ENCODE measurements at places on chromosomes 1 and 21. TPM values are rescaled to one million over a fixed set of nuclear protein-coding genes. Genes with fewer than 3 reads are reported as not detected.

GRCh38 chr1:203056012-203056411 is 29.7 kb downstream of the PPFIA4 start:
- DNase-seq: no peak

- DNase-seq: no peak
Observed at GRCh38 chr1:215417122-215417521, 150.0 kb upstream of the KCTD3 start.

NTPCR gene
- total RNA-seq: 28.7 TPM

GART gene
- total RNA-seq: 55.8 TPM

PADI3 gene
- not detected for total RNA-seq

GRCh38 chr21:16195538-16195910 is 465.7 kb downstream of the USP25 start:
- DNase-seq: no peak

CBR1 gene
- 71.2 TPM for total RNA-seq

DNA sequence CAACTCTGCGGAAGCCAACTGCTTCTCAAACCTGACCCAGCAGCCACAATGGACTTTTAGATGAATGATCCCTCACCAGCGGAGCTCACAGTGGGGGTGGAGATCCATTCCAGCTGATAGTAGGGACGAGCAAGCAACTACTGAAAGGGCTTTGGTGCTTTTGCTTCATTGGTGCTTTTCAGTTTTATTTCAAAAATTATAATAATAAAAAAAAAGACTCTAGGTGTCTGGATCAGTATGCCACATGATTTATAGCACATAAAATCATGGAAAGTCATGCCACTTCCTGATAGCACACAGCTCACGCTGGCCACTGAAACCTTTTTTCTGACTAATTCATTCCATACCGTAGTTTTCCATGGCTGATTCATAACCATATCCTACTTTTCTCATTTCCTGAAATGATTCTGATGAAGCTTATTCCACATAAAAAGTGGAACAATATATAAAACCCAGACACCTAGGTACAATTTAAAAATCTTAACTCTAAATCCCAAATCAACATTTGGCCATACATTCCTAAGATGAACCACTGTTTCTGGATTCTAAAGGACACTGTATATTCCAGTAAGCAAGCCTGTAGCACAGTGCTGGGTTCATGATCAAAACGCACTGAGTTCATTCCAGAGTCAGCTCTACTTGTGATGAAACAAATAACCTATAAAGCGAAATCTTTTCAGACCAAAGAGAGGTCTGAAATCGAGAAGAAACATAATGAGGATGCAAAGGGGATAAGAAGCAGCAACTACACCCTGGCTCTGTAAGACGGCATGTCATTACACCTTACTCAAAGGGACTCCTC is 41.3 kb upstream of the KCNE1 start:
- no peak for DNase-seq

DNA sequence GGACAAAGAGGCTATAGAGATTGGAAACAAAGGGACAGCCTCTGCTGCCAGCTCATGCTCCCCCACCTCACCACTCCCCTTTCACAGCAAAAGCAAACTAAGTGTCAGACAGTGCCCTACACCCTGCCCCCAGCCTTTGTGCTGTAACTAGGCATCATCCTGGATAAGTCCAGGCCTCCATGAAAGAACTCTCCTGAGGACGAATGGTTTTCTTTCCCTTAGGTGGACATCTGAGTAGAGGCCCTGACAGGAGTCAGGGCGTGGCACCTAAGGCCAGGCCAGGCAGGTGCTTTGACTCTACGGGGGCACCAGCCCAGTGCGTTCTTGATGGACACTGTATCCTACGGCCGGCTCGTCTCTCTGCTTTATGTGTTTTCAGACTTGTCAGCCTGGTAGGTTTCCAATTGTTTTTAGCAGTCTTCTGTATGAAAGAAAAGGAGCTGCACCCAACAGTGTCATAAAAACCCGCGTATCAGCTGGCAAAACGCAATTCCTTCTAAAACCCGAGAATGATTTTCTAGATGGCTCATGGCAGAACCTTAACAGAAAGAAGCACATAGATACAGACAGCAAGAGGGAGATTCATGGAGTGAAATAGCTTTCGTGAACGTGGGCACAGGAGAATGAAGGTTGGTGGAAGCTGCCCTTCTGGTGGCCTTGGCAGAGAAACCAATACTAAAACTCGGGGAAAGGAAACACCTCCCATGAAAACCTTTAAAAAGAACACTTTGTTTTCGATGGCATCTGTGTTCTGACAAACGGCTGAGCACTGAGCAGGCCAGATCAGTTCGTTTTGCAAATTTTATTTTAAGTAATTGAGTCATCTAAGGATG is 51.7 kb upstream of the AJAP1 start:
- no peak for DNase-seq

CRNN gene
- not detected for total RNA-seq

DYNLT5 gene
- total RNA-seq: 3.3 TPM

TCEA3 gene
- total RNA-seq: 39.4 TPM

GCSAML gene
- 2.7 TPM for total RNA-seq

THEM5 gene
- not detected for total RNA-seq

GRCh38 chr21:41801321-41802197 is 34.7 kb upstream of the RIPK4 start:
- peak; percentile 78 for DNase-seq

- DNase-seq: no peak
Observed at GRCh38 chr21:29144736-29145353, 14.4 kb downstream of the MAP3K7CL start.

DNA sequence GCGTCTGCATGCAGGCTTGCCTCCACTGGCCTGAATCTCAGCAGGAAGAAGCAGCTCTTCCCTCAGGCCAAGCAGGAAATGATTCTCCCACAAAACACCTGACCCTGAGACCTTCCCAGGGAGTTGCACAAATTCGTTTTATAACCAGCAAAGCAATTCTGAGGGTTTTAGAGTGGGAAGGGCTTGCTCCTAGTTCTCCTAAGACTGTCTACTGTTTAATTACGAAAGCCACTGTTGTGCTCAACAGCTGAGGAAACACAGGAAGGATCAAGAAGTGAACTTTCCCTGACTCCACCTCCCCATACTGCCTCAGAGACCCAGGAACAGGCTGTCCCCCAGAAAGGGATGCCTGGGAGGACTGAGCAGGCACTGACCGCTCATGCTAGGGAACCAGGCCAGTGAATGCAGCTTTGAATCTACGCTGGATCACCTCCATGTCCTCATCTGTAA is 37.0 kb upstream of the PUM1 start:
- DNase-seq: no peak

DNA sequence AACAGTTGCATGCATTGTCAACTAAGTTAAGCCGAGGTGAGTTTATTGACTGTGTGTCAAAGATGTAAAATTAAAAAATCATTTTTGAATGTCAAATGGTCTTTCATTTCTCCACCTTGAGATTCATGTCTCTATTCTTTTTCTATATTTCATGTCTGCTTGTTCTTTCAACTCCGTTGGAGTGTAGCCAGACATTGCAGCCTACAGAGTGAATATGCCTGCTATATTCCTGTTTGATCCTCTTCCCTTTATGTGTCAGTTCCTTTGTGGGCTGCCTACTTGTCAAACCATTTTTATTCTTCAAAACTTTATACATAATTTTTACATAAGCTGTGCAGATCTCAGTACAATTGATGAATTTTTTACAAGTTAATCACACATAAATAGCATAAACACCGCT is 1325.8 kb upstream of the PRMT6 start:
- DNase-seq: no peak

DNA sequence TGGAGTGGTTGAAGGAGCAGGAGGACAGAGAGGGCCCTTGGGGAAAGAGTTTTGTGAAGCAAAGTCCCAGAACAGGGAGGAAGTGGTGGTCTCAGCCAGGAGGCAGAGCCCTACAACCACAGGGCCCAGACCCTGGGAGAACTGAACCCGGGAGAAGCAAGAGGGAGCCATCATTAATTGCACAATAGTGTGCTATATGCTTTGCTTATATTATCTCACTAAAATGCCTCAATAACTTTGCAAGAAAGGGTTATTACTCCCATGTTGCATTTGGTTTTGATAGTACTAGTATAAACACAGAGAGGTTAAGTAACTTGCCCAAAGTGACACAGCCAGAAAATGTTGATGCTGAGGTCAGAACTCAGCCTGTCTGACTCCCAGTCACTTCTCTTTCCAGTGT is 124.3 kb downstream of the FOXD2 start:
- no peak for DNase-seq

KCNJ15 gene
- total RNA-seq: 80.1 TPM

DNA sequence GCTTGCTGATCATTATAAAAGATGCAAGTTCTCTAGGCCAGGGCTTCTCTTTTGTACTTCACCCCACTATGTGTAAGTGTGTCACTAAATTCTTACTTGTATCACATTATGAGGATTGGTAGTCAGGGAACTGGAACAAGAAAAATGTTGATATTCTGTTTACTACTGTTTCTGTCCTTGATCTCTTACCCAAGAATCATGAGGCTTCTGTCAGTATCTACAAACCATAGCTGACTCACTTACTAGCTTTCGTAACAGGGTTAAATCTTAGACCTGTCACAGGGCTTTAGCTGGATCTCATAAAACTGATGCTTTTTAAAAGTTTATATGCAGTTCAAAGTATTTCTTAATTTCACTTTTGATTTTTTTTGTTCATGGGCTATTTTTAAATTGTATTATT is 681.2 kb downstream of the PLPP3 start:
- no peak for DNase-seq

DNA sequence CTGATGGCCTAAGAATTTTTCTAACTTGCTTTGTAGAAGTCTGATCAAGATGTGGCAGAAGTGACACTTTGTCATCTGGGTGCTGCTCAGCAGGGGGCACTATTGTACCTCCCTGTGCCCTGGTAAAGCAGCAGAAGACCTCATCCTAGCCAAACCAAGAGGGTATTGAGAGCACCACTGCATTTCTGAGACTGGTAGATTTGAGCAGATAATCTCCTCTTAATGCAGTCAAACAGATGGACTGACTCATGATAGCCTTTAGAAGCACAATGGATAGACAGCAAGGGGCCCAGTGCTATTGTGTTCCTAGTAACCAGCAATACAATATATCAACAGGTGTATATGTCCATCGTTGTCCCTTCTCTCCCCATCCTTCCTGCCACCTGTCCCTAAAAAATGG is 5.7 kb downstream of the TPM3 start:
- DNase-seq: peak; percentile 80

DNA sequence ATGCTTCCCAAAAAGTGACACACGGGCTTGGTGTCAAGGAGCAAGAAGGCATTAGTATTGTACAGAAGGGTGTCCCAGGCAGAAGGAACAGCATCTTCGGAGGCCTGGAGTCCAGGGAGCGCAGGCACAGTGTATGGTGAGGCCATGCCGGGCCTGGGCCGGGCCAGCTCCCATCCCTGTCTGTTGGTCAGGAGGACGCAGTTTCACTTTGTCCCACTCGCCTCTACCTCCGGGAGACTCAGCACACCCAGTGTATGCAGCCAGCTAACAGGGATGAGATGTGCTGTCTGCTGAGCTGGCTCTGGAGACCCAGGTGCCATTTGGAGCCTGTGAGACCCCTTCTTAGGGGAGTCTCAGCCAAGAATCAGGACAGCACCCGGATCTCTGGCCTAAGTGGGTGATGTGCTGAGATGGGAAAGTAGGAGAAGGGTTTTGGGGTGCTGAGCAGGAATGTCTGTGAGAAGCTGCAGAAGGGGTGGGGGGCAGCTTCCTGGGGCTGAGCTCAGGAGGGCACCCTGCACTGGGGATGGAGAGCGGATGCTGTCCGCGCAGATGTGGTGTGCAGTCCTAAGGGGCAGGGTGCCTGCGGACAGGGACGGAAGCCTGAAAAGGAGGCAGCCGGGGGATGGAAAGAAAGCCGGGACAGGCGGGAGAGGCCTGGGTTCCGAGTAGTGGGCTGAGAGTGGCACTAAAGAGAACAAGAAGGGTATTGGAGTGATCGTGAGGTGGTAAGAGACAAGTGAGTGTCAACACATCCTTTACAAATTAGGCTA is 25.7 kb downstream of the DMRTB1 start:
- no peak for DNase-seq

CA14 gene
- 0.55 TPM for total RNA-seq

DNA sequence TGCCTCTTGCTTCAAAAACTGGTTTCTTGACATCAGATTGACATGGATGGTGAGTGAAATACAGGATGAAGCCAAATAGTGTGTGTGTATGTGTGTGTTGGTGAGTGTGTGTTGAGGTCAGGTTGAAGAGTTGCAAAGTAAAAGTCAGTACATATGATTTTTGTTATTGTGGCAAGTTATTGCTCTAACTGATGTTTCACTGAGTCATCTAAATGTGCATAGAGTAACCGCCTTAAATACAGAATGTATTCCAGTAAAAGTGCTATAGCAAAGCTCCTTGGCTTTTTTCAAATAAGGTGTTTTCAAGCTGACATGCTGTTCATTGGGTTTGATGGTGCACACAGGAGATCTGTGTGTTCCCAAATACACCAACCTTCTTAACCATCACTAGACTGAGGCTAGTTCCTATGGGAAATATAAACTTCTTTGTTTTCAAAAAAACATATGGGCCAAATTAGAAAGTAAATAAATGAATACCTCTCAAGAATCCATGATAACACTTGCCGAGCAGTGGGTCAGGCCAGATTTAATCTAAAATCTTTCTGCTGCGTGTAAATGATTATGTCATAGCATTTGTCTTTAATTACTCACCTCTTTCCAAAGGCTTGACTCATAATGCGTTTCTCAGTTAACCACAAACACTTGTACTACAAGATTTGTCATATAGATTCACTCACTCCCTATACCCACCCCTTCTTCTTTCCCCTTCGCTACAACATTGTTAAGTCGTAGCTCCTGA is 151.1 kb downstream of the LYPLAL1 start:
- no peak for DNase-seq

- DNase-seq: no peak
Observed at GRCh38 chr1:207841293-207841692, 69.6 kb downstream of the CD34 start.

GRCh38 chr1:109094377-109094803 is 3.8 kb downstream of the TMEM167B start:
- no peak for DNase-seq

DENND2C gene
- 2.3 TPM for total RNA-seq

HFM1 gene
- total RNA-seq: 0.64 TPM

DNA sequence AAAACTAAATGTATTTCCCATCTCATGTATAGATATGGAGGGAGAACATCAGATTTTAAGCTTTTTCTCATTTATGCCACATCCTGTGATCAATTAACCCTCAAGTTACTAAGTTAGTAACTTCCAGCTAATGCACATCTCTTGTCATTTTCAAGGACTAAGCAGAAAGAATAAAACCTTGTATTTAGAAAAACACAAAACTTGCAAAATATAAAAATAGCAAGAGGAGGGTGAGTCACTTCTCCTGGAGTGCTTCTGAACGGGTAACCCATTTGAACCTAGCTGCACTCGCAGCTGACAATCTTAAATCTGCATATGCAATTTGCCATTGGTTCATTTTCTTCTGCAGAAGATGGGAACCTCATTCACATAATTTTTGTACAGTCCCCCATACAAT is 500.5 kb downstream of the SETD4 start:
- DNase-seq: no peak

DNA sequence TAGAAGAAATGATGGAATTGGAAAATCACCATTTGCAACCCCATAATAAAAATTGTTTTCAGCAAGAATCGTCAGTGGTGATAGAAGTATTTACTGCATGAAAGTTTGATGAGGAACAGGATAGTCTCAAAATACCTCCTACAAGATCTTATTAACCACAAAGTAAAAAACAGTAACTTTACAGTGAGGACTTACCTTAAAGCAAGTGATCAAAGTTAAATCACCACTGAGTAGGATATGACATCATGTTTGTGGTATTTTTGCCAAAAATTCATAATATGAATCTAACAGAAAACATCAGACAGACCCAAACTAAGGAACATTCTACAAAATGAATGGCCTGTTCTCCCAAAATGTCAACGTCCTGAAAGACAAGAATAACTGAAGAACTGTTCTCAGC is 19.9 kb downstream of the ALDH9A1 start:
- no peak for DNase-seq

Measured in upper lobe of right lung (tissue), 1 donor.